ENCODE measurements at places on chromosomes 4 and X. TPM values are rescaled to one million over a fixed set of nuclear protein-coding genes. Genes with fewer than 3 reads are reported as not detected.

Gene TTC29
- not detected for total RNA-seq

Gene SYTL4
- 0.14 TPM for total RNA-seq

Gene FHIP1A
- 0.12 TPM for total RNA-seq

Gene ADH1B
- total RNA-seq = not detected

Gene SHOX
- total RNA-seq = not detected

Gene STBD1
- 3.6 TPM for total RNA-seq

Gene CPZ
- total RNA-seq = not detected

Gene GLRA2
- total RNA-seq = not detected

GRCh38 chr4:2243681-2244380 is 1.9 kb upstream of the HAUS3 start:
- no peak for DNase-seq

- no peak for DNase-seq
Observed at GRCh38 chr4:177391953-177392352, 50.3 kb downstream of the AGA start.

- peak; percentile 60 for DNase-seq
Observed at GRCh38 chrX:47175588-47175980, 18.0 kb upstream of the UBA1 start.

- peak; percentile 54 for DNase-seq
Observed at GRCh38 chr4:8607603-8608481, 15.3 kb downstream of the CPZ start.

DNA sequence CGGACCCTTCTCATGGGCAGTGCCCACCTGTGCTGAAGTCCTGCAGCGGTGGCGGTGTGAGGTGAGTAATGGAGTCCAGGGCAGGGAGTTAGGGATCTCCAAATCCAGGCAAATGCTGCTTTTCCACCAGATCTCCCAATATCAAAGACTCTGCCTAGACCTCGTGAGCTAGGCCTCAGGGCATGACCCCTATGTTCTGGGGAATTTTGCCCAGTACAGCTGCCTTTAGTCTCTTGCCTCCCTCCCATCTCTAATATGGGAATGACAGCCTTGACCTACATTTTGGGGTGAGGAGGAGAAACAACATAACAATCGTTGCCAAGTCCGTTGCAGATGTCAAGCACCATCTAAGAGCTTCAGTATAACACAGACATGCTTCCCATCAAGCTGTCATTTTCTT is 7.3 kb downstream of the PAK3 start:
- DNase-seq = no peak

GRCh38 chrX:23890933-23891332 is 16.8 kb downstream of the APOO start:
- DNase-seq = no peak

GRCh38 chr4:156673483-156673882 is 298.1 kb downstream of the PDGFC start:
- DNase-seq = no peak

DNA sequence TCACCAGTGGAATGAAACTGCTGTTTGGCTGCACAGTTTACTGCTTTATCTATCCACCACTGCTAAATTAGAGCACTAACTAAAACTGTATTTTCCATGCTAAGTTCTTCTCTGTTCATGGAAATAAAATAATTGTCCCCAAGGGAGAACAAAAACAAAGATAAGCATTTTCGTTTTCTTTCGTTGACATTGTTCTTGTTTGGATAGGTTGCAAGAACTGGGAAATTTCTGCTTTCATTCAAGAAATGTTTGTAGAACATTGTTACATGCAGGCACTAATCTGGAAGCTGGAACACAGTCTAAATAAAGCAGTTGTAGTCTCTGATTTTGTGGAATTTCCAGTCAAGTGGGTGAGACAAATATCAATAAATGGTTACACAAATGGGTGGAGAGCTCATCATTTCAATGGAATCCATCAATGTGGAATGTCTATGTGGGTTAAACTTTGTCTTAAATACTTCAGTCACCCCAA is 5.8 kb upstream of the CXCL8 start:
- no peak for DNase-seq

Measured in natural killer cell treated with Interleukin-12 subunit alpha and Interleukin-12 subunit beta and Interleukin-15 and Interleukin-18, amount 100 ng/mL, for 72 hours (primary cell).